ENCODE measurements at places on chromosomes 3 and 15. TPM values are rescaled to one million over a fixed set of nuclear protein-coding genes. Genes with fewer than 3 reads are reported as not detected.

The TMEM207 gene
- total RNA-seq: not detected

The EPB42 gene
- total RNA-seq: 2.8 TPM

The GATA2 gene
- 0.57 TPM for total RNA-seq

The EBLN2 gene
- total RNA-seq: 4.2 TPM

The GOLGA8H gene
- 0.33 TPM for total RNA-seq

The INKA1 gene
- total RNA-seq: 4.2 TPM

The NDN gene
- total RNA-seq: 26.5 TPM

The THSD4 gene
- total RNA-seq: 2.2 TPM

The UROC1 gene
- 0.38 TPM for total RNA-seq

GRCh38 chr3:187265461-187265955, 26.0 kb downstream of the MASP1 start:
- no peak overlapping the region for H3K4me3 ChIP-seq
- H3K27ac ChIP-seq: no peak overlapping the region
- DNase-seq: no peak
- H3K27me3 ChIP-seq: no peaks in the 10 kb centered on the region
- no peaks in the 10 kb centered on the region for H3K36me3 ChIP-seq

GRCh38 chr15:82585072-82585471, 44.8 kb upstream of the RPS17 start:
- no peak overlapping the region for H3K27ac ChIP-seq
- no peaks in the 10 kb centered on the region for H3K36me3 ChIP-seq
- no peak for DNase-seq
- no peaks in the 10 kb centered on the region for H3K4me1 ChIP-seq

DNA sequence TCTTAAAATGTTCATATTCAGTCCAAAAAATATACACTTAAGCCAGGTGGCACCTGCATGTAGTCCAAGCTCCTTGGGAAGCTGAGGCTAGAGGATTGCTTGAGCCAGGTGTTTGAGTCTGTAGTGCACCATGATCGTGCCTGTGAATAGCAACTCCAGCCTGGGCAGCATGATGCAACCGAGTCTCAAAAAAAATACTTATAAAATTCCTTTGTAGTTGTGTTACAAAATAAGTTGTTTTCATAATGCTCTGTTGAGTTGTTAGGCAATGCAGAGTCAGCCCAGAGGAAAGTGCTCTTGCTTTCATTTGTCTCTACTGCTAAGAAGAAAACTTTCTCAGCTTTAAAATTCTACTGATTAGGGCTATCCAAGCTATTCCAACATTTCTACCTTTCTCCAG, 442.8 kb upstream of the ARRDC4 start:
- no peaks in the 10 kb centered on the region for H3K27me3 ChIP-seq
- DNase-seq: no peak
- no peaks in the 10 kb centered on the region for H3K36me3 ChIP-seq
- no peaks in the 10 kb centered on the region for H3K4me1 ChIP-seq

- no peak overlapping the region for H3K27ac ChIP-seq
- no peaks in the 10 kb centered on the region for H3K4me1 ChIP-seq
- H3K27me3 ChIP-seq: no peaks in the 10 kb centered on the region
- no peaks in the 10 kb centered on the region for H3K36me3 ChIP-seq
- DNase-seq: no peak
- no peak overlapping the region for H3K4me3 ChIP-seq
Observed at GRCh38 chr3:85259748-85260147, 301.0 kb downstream of the CADM2 start.

DNA sequence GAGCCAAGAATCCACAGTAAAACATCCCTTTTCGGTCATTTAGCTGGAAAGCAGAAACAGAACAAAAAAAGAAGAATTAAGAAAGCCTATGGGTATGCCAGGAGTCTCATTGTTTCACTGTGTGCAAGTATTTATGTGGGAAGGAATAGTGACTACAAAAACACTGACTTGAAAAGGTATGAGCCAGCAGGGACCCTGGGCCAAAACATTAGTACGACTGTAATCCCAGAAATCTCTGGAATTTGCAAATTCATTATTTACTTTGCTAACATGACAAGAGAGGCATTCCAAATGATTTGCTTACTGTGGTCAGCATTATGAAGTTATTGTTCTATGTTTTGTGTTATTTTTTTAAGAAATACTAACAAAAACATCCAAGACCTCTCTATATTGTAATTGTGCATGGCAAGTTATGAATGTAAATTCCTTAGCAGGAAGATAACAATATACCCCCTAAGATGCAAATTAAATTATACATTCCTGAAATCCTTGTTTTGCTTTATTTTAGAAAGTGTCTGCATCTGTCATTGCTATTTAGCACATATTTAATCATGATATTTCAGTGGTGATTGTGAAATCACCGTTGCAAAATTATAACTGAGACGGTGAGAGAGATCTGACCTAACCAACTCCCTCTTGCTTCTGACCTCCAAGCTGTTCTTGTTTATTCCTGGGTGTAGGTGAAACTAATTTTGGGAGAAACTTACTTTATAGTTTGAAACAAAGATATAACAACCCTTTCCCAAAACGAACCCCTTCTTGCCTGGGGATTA, 299.2 kb downstream of the ZPLD1 start:
- no peaks in the 10 kb centered on the region for H3K36me3 ChIP-seq
- DNase-seq: no peak
- no peaks in the 10 kb centered on the region for H3K27me3 ChIP-seq
- H3K4me3 ChIP-seq: no peak overlapping the region
- H3K4me1 ChIP-seq: no peaks in the 10 kb centered on the region
- no peak overlapping the region for H3K27ac ChIP-seq

GRCh38 chr3:146834917-146835316, 229.8 kb upstream of the PLSCR5 start:
- H3K27ac ChIP-seq: no peak overlapping the region
- H3K4me1 ChIP-seq: no peaks in the 10 kb centered on the region

- H3K36me3 ChIP-seq: no peaks in the 10 kb centered on the region
- no peak for DNase-seq
- no peaks in the 10 kb centered on the region for H3K4me1 ChIP-seq
Observed at GRCh38 chr15:78767331-78767951, 43.8 kb downstream of the ADAMTS7 start.

DNA sequence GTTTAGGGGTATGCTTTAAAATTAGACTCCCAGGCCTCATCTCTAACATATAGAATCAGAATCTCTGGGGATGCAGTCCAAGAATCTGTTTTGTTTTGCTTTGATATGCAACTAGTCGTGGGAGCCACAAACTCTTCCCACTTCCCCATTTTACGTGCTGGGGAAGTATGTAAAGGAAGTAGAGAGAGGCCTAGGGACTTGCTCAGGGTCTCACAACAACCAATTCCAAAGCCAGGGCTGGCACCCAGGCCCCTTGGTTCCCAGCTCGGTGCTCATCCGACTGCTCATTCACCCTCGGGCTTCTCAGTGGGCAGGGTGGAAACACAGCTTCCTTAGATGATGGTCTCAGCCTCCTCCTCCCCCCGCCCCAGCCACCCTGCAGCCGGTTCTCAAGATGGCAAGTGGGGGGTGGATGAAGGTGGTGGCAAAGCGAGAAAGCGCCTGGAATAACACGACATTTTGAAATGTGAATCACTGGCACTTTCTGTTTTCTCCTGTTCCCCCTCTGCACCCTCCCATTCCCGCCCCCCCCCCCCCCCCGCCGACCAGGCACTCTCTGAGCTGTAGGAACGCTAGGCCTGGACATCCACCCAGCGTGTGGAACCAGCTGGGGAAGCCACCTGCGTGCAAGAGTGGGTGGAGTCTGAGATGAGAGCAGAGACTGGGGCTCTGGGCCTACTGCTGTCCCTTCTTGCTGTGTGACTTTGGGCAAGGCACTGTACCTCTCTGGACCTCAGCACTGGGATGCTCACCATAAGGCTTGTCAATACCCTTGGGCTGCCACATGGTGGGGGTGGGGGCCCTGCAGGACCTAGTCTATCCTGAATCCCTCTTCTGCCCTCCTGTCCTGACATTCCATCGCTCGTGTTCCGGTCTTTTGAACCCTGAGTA, 214.5 kb downstream of the RPLP1 start:
- peaks cover 46% of the 10 kb centered on the region for H3K4me1 ChIP-seq
- no peaks in the 10 kb centered on the region for H3K36me3 ChIP-seq
- no peaks in the 10 kb centered on the region for H3K27me3 ChIP-seq
- H3K27ac ChIP-seq: no peak overlapping the region

- no peaks in the 10 kb centered on the region for H3K27me3 ChIP-seq
- DNase-seq: no peak
- no peak overlapping the region for H3K27ac ChIP-seq
Observed at GRCh38 chr15:93640411-93640962, 551.5 kb upstream of the RGMA start.

- no peaks in the 10 kb centered on the region for H3K27me3 ChIP-seq
- no peak overlapping the region for H3K4me3 ChIP-seq
- H3K27ac ChIP-seq: no peak overlapping the region
- H3K4me1 ChIP-seq: no peaks in the 10 kb centered on the region
- no peaks in the 10 kb centered on the region for H3K36me3 ChIP-seq
Observed at GRCh38 chr3:73435055-73435454, 189.7 kb downstream of the PDZRN3 start.
